ENCODE measurements at places on chromosomes 6 and 20.

DNA sequence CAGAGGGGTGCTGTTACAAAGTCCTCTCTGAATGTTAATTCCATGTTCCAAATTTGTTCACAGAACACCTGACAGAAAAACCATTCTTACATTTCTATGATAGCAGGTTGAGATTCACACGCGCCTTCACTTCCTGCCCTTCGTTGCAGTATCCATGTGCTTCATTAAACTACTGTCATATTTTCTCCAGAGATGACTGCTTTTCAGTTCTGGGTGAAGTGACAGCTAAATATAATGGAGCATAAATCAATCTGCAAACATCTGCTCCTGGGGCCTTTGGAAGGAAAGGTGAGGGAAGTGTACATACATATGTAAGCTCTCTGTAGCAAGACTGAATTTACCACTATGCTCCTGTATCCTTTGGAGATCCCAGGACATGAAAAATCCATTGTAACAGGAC, 750.2 kb downstream of the HDGFL1 start:
- DNase-seq, result no peak

GRCh38 chr6:53910834-53911233, 116.0 kb downstream of the LRRC1 start:
- no peak for DNase-seq

GRCh38 chr6:1850121-1850839, 240.6 kb downstream of the FOXC1 start:
- DNase-seq, result no peak

DNA sequence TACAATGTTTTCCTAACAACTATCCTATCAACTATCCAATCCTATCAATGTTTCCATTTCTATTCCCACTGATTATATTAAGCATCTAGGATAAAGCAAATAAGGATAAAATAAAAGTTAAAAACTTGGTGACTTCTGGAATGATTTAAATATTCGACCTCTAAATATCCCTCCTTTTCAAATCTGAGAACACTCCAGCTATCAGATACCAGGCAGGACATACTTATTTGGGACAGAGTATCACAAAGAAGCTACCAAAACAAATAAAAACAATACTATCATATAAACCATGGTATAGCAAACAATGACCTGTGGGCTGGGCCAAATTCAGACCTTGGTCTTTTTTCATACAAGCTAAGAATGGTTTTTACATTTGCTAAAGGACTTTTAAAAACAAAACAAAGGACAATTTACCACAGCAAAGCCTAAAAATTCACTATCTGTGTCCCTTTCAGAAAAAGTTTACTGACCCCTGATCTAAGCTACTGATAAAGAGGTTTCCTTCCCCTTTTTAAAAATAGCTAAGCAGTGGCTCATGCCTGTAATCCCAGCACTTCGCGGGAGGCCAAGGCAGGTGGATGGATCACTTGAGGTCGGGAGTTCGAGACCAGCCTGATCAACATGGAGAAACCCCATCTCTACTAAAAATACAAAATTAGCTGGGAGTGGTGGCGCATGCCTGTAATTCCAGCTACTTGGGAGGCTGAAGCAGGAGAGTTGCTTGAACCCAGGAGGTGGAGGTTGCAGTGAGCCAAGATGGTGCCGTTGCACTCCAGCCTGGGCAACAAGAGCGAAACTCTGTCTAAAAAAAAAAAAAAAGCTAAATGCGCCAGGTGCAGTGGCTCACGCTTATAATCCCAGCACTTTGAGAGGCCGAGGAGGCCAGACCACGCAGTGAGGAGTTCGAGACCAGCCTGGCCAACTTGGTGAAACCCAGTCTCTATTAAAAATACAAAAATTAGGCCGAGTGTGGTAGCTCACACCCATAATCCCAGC, 6.0 kb downstream of the NUP153 start:
- no peak for DNase-seq

DNA sequence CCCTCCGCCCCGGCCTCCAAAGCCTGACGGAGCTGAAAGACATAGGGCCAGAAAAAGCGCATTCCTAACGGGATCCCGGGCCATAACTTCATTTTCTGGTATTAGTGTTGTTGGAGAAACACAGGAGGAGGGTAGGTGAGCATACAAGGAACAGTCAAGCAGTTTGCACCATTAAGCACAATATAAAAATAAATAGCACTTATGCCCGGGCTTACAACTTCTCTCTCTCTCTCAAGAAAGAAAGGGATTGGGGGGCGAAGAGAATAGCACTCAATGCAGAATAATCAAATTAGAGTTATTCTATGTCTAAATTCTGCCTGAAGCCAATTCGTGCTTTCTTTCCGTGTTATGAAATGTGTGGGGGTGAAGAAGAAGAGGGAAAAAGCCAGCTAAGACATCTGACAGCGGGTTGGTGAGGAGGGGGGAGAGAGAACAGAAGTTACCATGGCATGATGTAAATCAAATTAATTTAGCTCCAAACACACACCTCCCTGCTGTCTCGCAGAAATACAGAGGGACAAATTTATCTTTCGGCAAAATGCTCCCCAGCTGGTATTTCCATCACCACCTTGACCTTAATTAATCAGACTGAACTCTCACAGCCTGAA, 508 bp upstream of the METTL24 start:
- DNase-seq, result no peak

DNA sequence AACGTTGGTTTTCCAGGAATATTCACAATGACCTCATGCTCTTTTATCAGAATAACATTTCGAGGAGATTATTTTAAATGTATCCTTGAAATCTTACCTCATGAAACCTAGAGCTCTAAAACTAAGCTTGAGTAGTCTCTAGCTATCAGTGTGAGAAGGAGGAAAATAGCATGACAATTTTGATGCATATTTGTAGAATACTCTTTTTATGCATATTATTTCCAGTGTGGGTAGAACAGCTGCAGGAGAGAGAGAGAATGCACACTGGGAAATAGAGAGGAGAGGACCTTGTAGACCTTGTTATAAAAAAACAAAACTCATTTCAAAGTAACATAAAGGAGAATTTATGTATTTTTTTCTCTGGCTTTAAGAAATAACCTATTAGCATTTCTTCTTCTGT, 71.1 kb upstream of the VGLL2 start:
- no peak for DNase-seq

GRCh38 chr20:59253779-59254319, 46.6 kb upstream of the EDN3 start:
- peak; percentile 5 for DNase-seq

- DNase-seq, result no peak
These were observed 29.0 kb downstream of the KCNG1 start for GRCh38 chr20:50993876-50994275.

- no peak for DNase-seq
These were observed 80.0 kb downstream of the TCP11 start for GRCh38 chr6:35061102-35061615.

GRCh38 chr6:105500693-105501092, 97.8 kb upstream of the PREP start:
- DNase-seq, result no peak

- no peak for DNase-seq
These were observed 8.0 kb downstream of the DNPH1 start for GRCh38 chr6:43221046-43221972.

- no peak for DNase-seq
These were observed 147.4 kb upstream of the SIM1 start for GRCh38 chr6:100612094-100612493.

DNA sequence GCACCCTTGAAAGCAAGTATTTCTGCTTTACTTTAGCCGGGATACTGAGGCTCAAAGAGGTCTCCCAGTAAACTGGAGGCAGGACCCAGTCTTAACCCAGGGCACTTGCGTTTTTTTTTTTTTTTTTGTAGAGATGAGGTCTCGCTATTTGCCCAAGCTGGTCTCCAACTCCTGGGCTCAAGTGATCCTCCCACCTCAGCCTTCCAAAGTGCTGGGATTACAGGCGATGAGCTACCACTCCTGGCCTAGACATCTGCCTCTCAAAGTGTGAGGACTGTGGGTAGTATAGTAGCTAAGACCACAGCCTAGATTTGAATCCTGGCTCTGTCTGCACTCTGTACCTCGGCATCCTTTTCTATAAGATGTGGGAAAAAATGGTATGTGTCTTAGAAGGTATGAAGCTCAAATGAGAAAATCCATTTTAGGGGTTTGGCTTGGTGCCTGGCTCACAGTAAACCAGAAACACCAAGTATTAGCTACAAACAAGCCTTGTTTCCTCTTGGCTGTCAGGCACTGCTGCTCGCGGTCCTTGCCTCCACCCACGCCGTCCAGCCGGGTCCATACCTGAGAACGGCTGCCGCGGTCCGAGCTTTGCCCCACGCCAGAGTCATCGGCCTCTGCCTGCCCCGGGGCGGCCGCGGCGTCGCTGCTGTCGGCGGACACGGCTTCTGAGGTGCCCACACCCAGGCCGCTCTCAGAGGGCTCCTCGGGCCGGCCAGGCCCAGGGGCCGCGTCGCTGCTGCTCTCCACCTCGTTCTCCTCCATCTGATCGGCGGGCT, 1.2 kb downstream of the ZNF335 start:
- no peak for DNase-seq

- DNase-seq, result no peak
These were observed 26.2 kb downstream of the TULP4 start for GRCh38 chr6:158338311-158339112.

DNA sequence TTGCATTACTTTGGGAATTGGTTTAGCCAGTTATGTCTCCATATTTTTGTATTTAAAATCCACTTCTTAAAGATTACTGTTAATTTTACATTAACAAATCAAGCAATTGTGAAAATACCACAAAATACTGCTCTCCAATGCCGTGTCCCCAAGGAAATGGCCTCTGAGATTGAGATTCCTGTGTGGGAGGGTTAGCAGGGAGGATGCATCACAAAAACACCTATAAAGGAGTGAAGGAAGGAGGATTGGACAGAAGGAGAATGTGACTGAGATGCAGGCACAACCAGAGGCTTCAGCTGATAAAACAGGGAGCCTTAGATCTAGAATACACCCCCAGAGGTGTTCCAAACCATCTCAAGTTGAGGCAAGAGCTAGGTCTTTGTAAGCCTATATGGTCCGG, 34.2 kb upstream of the NKAIN2 start:
- no peak for DNase-seq

DNA sequence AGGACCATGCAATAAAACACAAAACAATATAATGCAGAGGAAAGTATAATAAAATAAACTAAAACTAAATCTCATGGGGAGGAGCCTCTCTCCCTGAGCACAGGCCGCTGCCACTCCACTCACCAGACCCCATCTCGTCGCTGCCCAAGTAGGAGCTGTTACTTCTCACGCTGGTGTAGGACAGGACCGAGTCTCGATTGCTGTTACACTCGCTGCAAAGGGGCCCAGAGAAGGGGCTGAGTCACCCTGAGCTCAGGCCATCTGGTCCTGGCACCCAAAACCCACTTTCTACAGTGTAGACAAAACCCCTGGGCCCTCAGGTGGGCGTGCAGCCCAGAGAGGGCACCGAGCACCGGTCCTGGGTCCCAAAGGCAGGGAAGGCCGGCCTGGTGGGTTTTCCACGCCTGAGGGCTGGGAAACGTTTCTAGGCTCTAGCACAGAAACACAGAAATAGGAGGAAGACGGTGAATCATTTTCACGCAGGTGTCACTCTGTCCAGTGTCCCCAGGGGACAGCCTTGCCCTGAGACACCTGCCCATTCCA, 183.4 kb downstream of the PREX1 start:
- DNase-seq, result no peak

GRCh38 chr6:169960521-169960885, 209.1 kb downstream of the ERMARD start:
- no peak for DNase-seq

- DNase-seq, result no peak
These were observed 148.9 kb downstream of the KHDC1L start for GRCh38 chr6:73076211-73076954.

DNA sequence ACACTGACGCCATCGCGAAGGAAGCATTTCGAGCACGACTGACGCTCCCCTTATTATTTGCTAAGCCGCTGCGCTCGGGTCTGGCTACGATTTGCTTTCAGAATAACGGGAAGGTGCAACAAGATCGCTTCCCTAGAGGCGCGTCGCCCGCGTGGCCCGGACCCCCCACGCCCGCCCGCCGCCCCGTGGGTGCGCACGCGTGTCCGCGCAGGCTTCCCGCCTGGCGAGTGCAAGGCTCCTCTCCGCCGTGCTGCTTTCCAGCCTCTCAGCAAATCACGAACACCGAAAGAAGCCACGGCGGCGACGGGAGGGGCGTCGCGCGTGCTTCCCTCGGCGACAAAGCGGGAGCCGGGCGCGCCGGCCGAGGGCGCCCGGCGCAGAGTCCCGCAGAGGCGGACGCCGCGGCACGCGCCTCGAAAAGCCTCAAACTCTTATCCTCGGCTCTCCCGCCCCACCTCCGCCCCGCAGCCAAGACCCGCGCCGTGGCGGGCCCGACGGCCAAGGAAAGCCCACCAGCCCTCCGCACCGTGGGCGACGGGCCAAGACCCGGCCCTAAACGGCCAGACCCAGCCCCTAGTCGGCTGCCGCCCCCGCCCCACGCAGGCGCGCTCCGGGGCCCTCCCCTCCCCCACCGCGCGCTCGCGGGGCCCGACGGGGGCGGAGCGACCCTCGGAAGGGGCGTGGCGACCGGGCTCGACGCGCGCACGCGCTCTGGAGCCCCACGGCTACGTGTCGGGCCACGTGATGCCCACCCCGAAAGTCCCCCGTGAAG, 987 bp upstream of the QKI start:
- peak; percentile 91 for DNase-seq

DNA sequence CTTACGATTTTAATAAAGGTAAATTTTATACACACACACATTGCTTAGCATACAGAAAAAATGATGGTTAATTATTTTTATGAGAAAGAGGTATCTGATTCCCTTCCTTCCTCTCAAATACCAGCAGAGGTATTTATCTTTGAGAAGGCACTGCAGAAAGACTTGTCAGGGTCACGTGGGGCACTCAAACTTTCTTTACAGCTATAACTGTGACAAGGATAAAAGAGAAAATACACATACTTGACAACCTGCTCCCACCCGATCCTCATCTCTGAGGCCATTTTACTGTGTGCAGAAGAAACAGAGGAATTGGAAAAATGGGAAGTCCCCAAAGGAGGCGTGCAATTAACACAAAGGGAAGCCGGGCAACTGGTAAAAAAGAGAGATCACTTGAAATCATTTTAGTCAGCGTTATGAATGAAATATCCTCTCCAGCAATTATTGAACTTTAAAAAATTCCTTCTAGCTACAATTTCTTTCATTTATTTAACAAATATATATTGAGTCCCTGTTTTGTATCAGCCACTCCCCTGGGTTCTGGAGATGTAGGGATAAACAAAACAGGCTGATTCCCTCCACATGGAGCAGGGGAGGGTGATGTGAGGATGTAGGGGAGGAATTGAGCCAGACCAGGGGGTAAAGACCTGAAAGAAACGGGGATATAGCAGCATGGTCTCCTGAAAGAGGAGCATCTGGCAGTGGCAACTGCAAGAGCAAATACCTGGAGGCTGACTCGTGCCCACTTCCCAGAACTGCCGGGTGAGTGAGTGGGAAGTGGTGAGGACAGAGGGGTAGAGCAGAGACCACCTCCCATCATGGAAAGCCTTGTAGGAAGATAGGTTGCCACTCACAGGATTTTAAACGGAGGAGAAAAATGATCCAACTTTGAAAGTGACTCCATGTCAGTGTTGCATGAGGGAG, 510.3 kb downstream of the KIF16B start:
- DNase-seq, result no peak

GRCh38 chr6:170464524-170464979, 88.6 kb downstream of the PSMB1 start:
- DNase-seq, result no peak

GRCh38 chr6:150600010-150600300, 270 bp downstream of the PLEKHG1 start:
- no peak for DNase-seq

GRCh38 chr20:31573555-31574321, 31.4 kb upstream of the ID1 start:
- no peak for DNase-seq

GRCh38 chr6:71585472-71585871, 296.9 kb downstream of the OGFRL1 start:
- DNase-seq, result no peak

- DNase-seq, result no peak
These were observed 2.9 kb downstream of the SASH1 start for GRCh38 chr6:148345578-148345977.

All from stimulated activated CD4-positive, alpha-beta T cell treated with anti-CD3 and anti-CD28 coated beads, Interleukin-4, amount 100 ng/mL, for 1 hour (primary cell).